ENCODE measurements at places on chromosomes 1 and 21. TPM values are rescaled to one million over a fixed set of nuclear protein-coding genes. Genes with fewer than 3 reads are reported as not detected.

NHLH1 gene
- not detected for total RNA-seq

RAD54L gene
- total RNA-seq = 5.6 TPM

EPHA2 gene
- total RNA-seq = 33.5 TPM

IFNGR2 gene
- 51.2 TPM for total RNA-seq

GNAT2 gene
- total RNA-seq = under 0.01 TPM

CNTN2 gene
- under 0.01 TPM for total RNA-seq

OLIG2 gene
- not detected for total RNA-seq

CYYR1 gene
- total RNA-seq = under 0.01 TPM

ORC1 gene
- 10.5 TPM for total RNA-seq

MCL1 gene
- 260 TPM for total RNA-seq

PRRX1 gene
- 101 TPM for total RNA-seq

G0S2 gene
- total RNA-seq = 34.1 TPM

VSIG8 gene
- total RNA-seq = not detected

FAM72D gene
- total RNA-seq = under 0.01 TPM

OBSCN gene
- total RNA-seq = 10.1 TPM

IGSF21 gene
- total RNA-seq = not detected

HIVEP3 gene
- total RNA-seq = 2.0 TPM

SLFNL1 gene
- total RNA-seq = 0.28 TPM

SYCP1 gene
- not detected for total RNA-seq

ILDR2 gene
- under 0.01 TPM for total RNA-seq

BTG2 gene
- total RNA-seq = 14.7 TPM

RHD gene
- total RNA-seq = under 0.01 TPM

UBXN10 gene
- total RNA-seq = under 0.01 TPM

VANGL2 gene
- total RNA-seq = 0.28 TPM

KIRREL1 gene
- 92.4 TPM for total RNA-seq

RSPH1 gene
- total RNA-seq = under 0.01 TPM

ANKRD34A gene
- total RNA-seq = 0.28 TPM

NPR1 gene
- 0.85 TPM for total RNA-seq

UTP25 gene
- total RNA-seq = 13.2 TPM

OR2T33 gene
- not detected for total RNA-seq

All from regular cardiac myocyte (primary cell).